Kidney capillary endothelial cell (primary cell): ENCODE measurements at places on chromosomes 3 and 15.

- no peak for DNase-seq
These were observed 144.1 kb downstream of the ALDH1A2 start for GRCh38 chr15:57921371-57921770.

DNA sequence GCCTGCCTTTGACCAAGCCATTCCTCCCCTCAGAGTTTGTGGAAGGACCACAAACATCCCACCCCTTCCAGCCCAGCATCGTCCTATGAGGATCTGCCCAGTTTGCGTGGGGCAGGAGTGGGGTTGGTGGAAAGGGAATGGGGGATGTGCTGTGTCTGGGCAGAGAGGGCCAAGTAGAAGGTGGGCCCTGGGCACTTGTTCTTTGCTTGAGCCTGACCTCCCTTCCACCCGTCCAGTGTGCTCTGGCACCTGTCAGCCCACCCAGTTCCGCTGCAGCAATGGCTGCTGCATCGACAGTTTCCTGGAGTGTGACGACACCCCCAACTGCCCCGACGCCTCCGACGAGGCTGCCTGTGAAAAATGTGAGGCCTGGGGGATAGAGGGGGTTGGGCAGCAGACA lies 10.3 kb downstream of the SPINT1 start:
- DNase-seq, result no peak

GRCh38 chr15:72141171-72142084 lies 23.2 kb downstream of the SENP8 start:
- DNase-seq, result no peak

DNA sequence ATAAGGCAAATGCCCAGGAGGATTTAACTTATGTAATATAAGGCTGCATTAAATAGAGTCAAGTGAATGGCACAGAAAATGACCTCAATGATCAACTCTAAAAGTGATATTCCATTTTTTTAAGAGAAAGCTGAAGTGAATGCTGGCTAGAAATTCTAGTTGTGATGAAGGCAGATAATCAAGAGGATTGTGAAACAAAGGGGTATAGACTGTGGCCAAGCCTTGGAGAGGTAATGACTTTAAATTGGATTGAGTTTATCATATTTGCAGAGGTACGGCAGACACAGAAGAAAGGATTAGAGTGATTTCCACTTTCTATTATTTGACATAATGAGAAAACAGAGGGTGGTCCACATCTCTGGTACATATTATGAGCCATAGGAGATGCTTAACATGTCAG lies 269.2 kb downstream of the MECOM start:
- DNase-seq, result no peak

DNA sequence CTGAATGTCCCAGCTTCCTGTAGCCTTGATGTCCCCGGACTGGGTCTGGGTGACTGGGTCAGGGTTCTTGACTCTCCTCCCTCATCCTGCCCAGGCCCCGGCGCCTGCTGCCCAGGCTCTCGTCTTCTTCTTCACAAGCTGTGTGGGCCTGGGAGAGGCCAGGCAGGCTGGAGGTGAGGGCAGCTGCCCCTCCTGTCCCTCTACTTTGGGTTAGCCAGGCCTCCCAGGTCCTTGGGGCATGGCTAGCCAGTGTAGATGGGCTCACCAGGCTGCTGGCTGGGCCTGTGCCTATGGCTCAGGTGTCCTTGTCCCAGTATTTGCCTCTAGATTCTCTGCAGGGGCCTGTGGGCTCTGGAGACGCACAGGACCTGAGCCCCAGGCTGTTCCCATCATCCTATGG lies 31.8 kb downstream of the TKT start:
- no peak for DNase-seq

DNA sequence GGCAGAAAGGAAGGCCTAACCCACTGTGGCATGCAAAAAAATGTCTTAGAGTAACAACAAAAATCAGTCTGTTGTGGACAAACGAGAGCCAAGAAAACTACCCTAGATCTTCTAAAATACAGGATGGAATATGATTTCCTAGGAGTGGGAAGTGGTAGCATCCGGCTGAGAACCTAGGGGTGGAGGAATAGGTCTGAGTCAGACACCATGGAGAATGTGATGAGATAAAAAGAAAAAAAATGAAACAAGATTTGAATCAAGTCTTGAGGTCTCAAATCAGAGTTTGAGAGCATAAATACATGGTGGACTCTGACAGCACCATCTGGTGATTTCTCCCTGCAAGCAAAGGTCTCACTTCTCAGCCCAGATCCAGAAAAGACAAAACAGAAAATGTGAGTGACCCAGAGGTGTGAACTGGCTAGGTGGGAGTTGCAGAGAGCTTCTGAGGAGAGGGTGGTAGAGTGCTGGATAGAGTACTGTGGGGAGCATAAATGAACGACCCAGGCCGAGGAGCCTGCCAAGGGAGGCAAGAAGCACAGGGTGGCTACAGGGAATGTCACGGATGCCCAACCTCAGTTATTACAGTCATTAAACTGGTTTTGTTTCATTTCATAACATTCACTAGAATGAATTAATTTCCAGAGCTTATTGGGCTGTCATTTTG lies 27.6 kb upstream of the VEPH1 start:
- no peak for DNase-seq

DNA sequence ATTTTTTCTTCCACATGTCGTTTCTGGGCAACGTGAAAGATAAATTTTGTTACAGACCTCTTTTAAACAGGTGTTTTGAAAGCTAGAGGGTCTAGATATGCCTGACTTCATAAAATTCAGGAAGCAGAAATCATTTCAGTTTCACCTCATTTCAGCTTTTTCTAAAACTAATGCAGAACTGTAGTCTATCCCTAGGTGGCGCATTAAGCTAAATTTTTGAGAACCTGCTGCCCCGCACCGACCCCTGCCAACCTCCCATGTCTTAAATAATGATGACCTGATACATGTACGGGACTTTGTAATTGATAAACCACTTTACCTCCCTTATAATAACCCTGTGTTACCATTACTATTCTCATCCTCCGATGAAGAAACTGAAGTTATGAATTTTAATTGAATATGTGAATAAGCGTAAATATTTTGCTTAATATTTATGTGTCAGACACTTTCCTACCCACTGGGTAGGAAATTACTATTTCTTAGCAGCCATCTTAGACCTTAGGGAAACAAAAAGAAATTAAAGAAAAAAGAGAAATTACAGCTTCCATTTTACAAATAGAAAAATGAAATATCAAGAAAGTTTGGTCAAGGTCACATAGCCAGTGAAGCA lies 78.7 kb upstream of the GCNT3 start:
- DNase-seq, result peak; percentile 42

DNA sequence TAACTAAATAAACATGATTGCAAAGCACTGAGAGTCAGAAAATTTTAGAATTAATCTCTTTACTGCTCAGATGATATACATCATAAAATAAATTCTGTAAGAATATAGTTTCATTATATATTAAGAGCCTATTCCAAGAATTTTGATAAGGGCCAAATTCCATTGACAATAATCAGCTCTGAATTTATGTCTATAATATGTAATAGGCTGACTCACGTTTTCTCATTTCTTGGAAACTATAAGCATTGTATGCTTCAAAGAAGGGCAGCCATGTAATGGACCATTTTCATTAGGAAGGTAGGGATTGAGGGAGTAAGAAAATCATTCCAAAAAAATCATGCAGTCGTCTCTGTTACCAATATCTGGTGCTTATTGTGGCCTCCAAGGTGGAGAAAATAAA lies 315.9 kb downstream of the ZIC4 start:
- no peak for DNase-seq

DNA sequence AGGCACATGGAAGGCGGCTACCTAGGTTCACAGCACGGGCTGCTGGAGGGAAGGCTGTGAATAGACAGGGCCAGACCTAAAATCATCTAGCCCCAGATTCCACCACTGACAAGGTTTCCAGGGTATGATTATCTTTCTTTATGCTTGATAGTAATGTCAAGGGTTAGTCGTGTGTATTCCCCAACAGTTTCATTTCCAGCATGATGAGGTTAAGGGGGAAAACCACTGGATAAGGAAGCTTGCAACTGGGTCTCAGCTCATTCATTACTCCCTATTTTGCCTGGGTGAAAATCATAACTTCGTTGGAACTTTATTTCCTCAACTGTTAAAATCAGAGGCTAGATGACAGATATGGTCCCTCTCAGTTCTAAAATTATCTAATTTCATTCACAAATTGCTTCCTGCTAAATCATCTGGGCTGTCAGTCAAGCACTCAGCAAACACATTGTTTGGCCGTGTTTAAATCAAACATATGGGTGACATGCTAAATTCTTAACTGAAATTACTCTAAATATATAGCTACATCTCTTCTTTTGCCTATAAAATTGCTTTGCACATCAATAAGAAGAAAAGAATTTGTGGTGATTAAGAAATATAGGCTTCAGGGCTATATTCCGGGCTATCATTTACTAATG lies 111.7 kb downstream of the CYP19A1 start:
- DNase-seq, result no peak
